ENCODE measurements at places on chromosomes 6 and 20.

DNA sequence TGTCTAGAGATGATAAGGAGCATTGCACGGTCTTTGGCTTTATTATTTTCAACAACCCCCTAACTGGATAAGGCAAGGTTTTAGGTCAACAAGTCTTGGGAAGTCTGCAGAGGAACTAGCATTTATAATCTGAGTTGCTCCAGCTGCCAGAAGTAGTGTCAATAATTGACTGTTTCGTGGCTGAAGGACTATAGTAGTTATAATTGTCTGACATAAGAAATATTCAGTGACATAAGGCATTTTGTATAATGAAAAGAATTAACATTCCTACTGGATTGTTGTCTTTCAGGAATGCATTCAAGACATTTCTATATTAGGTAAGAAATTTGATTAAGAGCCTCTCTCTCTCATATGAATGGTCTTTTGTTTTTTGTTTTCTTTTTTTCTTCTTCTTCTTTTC is 136.9 kb upstream of the SGK1 start:
- no peak for DNase-seq

GRCh38 chr20:13220904-13221297 is at the start of gene ISM1:
Gene ISM1, plus strand, starts transcription at chr20:13221274. Its CDS starts 503 bp downstream, at chr20:13221777.
- no peak for DNase-seq

GRCh38 chr20:31566319-31566657 is 38.8 kb upstream of the ID1 start:
- no peak for DNase-seq

- DNase-seq = no peak
Measured at GRCh38 chr6:84458271-84458670, 230.8 kb upstream of the CEP162 start.

DNA sequence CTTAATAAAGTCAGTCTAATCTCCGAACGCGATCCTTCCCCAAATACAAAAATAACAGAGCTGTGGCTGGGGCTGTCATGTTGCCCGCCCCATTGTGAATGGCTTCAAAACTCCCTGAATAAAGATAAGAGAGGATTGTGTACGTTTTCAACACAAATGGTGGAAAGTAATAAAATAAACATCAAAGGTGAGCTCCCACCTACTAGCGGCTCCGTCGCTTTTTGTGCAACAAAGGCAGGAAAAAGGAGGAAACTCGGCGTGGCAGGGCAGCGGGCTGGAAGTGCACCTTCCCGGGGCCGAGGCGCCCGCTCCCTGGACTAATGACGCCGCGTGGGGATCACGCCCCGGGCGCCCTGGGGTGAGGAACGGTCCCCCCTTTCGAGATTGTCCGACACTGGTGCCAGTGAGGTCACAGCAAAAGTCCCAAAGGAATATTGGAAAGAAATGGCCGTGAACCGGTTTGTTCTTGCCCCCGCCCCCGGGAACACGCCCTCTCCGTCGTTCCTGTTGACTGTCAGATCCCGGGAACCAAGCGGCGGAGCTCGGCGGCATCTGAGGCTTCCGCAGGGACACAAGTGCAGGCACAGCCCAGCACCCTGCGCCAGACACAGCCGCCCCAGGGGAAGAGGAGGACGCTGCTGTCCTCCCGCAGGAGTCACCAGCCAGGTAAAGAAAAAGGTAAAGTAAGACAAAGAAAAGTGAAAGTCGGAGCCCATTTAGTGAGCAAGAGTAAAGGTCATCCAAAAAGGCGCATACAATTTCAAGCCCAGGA is 1.1 kb upstream of the FOXQ1 start:
- DNase-seq = no peak

GRCh38 chr20:25984933-25985332 is 288.3 kb upstream of the ZNF337 start:
- no peak for DNase-seq
